ENCODE measurements at places on chromosomes 3 and 15.

- no peak for DNase-seq
Measured at GRCh38 chr15:51561271-51561670, 61.3 kb downstream of the DMXL2 start.

GRCh38 chr3:37712918-37713817 lies 148.5 kb upstream of the CTDSPL start:
- DNase-seq = no peak

DNA sequence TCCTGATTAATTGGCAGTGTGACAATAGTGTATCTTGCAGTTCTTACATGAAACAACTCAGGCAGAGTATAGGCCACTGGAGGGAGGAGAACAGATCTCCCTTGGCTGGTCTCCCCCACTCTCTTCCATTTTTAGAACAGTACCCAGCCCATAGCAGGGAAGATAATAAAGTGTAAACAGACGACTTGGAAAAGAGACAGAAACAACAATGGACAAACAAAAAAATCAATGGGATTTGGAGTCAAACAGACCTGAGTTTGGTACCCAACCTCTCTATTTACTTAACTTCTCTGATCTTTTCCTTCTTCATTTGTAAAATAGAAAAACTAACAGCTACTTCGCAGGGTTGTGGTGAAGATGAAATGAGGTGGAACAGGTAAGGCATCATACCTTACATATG lies 58.7 kb upstream of the SNTN start:
- no peak for DNase-seq

- DNase-seq = no peak
Measured at GRCh38 chr3:71602256-71602655, 18.7 kb upstream of the FOXP1 start.

- no peak for DNase-seq
Measured at GRCh38 chr3:39376959-39377634, 6.1 kb upstream of the SLC25A38 start.

DNA sequence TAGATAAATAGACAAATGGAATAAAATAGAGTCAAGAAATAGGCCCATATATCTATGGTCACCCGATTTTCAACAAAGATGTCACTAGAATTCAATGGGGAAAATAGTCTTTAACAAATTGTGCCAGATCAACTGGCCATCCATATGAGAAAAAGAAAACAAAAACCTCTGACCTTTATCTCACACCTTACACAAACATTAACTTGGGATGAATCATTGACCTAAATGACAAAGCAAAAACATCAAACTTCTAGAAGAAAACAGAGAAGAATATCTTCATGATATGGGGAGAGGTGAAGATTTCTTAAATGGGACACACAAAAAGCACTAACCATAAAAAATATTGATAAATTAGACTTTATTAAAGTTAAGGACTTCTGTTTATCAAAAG lies 31.9 kb downstream of the ITGA11 start:
- DNase-seq = no peak

DNA sequence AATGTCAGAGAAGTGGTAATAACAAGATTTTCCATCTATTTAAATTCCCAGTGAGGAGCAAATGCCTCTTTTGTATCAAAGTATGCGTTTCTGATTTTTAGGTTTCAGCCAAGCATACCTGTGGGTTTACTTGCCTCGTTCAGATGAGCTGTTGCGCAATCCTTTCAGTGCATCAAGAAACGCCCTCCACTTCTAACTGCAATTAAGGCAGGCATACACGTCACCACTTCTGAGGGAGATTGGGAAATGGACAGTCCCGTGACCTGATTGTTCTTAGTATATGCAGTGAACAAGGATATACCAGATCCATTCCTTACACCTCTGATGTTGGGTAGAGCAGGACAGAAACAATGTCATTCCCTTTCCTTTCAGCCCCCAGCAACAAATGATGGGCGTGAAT lies 219.0 kb downstream of the ITPR1 start:
- DNase-seq = no peak

DNA sequence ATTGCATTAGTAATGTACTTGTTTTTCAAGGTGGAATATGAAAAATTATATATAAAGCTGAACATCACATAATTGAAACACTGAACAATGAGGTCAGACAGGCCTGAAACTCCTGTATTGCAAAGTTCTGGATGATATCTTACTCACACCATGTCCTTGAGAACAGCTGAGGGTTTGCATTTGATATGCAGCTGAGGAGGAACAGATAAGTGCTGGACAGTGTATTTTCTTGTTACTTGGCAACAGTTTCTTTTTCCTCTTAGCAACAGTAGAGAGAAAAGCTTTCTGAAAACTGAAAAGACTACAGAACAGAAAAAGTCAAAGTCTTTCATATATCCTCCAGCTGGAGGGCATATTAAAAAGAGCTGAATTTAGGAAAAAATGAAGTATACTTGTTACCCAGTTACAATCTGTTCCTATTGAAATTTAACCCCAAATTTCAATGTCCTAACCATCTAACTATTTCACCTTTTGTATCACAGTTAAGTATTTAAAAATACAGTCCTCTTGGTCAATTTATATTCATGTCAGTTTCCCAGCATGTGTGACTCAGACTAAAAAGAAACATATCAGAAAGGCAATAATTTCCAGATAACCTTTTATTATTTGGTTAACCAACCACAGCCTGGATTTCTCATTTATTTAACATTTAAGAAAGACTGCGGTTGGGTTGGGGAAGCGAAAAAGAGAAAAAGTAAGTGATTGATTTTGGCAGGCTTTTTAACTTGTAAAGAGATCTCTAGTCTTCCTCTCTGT lies 733.0 kb upstream of the DPPA4 start:
- no peak for DNase-seq

DNA sequence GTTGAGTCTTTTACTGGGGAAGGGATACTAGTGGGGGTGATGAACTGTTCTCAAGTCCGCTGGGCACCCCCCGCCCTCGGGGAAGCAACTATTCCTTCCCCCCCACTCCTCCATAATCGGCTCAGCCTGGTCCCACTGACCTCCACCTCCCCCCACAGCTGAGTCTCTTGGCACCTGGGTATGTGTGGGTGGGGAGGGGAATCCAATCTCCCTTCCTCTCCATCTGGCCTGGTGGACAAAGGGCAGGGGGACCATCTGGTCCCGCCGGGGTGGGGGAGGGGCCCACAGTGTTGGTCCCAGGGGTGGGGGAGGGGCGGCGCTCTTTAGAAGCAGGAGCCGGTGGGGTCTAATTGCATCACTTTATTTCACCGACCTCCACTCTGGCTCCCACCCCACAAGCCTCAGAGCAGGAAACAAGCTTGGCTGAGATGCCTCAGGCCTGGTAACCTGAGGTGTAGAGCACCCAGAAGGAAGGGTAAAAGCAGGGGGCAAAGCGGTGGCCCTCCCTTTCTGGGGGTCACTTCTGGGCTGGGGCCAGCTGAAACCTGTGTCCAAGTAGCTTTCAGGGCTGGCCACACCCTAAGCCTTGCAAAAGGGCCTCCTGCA lies 1.0 kb upstream of the PCBP4 start:
- DNase-seq = no peak

- DNase-seq = no peak
Measured at GRCh38 chr3:107959550-107960154, 131.2 kb downstream of the CD47 start.

GRCh38 chr15:49148727-49149126 lies 6.7 kb downstream of the COPS2 start:
- no peak for DNase-seq

DNA sequence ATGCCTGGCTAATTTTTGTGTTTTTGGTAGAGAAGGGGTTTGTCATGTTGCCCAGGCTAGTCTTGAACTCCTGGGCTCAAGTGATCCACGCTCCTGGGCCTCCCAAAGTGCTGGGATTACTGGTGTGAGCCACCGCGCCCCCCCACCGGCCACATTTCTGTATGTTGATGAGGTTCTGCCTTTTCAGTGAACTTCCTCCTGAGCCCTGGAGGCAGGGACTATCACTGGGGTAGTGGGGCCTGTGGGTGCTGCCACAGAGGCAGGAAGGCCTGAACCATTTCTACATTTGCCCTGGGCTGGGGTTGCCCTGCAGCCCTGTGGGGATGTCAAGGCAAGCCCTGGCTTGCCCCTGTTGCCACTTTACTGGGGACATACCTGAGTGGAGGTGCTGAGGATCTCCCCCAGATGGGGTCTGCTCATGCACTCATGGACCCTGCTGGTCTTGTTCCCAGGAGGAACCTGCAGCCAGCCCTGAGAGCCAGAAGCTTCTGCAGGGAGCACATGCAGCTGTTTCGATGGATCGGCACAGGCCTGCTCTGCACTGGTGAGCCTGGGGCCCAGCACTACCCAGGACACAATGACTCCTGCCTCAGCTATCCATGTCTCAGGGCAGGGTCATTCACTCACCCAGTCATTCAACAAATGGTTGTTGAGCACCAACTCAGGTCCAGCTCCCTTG lies 5.7 kb downstream of the SLC28A1 start:
- DNase-seq = no peak

- DNase-seq = no peak
Measured at GRCh38 chr3:152230370-152230769, 38.4 kb upstream of the MBNL1 start.

- no peak for DNase-seq
Measured at GRCh38 chr15:94673801-94674200, 442.4 kb downstream of the MCTP2 start.

GRCh38 chr3:123914829-123915228 lies 30.7 kb upstream of the MYLK start:
- DNase-seq = no peak

DNA sequence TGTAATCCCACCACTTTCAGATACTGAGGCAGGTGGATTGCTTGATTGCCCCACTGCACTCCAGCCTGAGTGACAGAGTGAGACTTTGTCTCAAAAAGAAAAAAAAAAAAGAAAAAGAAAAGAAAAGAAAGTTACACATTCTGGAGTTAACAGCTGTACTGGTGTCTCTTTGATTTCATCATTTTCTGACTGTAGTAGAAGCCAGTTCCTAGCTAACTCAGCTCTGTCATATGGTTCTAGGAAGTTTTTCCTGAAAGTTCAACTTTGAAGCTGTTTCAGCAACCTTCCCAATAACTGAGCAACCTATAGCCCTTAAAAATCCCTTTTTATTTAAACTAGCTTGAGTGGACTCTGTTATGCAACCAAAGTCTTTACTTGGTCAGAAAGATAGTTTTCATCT lies 104.6 kb upstream of the STRIT1 start:
- no peak for DNase-seq

DNA sequence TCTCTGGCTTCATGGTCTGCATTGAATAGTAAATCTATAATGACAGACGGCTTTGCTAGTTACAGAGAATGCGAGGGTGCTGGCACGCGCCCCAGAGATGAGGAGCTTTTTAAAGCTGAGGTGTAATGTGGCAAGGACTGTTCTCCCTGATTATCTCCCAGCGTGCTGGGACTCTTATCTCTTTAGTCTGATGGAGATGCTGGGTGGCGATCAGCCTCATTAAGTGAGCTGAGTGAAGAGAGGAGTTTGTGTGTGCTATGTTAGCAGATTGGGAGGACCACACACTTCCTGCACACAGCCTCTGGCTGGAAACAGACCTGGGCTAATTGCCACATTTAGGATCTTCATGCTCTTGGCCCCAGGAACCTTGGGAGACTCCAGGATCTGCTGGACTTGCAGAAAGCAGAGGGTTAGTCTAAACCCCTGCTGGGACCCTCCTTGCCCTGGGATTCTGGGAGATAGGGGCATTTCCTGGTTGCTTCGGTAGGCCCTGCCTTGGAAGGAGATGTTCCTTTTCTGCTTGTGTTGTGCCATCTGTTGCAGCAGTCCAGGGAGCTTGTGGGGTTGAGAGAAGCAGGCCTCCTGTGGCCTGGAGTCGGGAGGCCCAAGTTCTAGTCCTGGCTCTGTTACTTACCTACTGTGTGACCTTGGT lies 15.0 kb downstream of the PDIA5 start:
- DNase-seq = no peak

Measured in T1000 (cell line).